Stimulated activated CD8-positive, alpha-beta memory T cell treated with anti-CD3 and anti-CD28 coated beads, Interleukin-15, amount 100 ng/mL, for 4 hours (primary cell): ENCODE measurements at places on chromosomes 5 and 9.

GRCh38 chr9:119044806-119045205 lies 324.4 kb downstream of the BRINP1 start:
- DNase-seq = no peak

DNA sequence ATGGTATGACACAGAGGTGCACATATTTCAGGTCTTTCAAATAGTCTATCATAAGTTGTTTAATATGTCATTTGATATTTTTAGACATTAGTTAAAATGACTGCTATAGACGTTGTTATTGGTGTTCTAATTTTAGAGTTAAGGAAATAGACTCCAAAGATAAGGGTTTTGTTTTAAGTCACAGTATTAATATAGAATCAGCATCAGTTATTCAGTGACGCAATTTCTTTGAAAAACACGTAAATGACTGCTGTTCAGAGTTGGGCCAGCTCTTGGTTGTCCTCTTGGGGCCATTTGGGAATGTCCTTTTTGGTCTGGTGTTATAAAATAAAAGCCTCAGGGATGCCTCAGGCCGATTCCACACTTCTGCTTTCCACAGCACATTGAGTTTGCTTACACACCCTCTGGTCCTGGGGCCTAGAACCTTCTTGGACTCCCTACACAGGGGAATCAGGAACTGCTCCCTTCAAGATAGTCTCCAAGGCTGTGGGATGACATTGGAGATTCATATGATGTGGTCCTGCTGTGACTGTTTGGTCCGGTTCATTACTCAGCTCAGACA lies 14.3 kb downstream of the OTULIN start:
- no peak for DNase-seq

DNA sequence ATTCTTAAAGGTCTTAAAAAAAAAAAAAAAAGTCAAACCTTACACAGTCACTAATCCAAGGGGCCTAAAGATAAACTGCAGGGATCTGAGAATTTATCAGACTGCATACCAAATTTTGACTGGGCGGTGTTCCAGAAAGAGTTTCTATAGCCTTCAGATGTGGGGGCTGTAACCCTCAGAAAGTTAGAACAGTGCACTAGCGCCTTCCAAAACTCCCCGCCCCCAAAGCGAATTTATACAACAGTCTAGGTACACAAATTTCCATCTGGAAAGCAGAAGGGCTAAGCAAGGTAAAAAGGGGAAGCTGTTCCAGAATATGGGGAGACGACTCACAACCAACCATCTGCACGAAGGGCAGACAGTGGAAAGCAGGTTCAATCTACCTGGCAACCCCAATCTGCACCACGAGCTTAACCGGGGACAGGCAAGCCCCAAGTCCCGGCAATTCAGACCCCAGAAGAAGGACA lies 813 bp downstream of the ERMP1 start:
- DNase-seq = no peak

GRCh38 chr5:139849501-139849900 lies 53.9 kb downstream of the PSD2 start:
- no peak for DNase-seq

- DNase-seq = no peak
Observed at GRCh38 chr5:111930905-111931461, 174.0 kb upstream of the NREP start.

DNA sequence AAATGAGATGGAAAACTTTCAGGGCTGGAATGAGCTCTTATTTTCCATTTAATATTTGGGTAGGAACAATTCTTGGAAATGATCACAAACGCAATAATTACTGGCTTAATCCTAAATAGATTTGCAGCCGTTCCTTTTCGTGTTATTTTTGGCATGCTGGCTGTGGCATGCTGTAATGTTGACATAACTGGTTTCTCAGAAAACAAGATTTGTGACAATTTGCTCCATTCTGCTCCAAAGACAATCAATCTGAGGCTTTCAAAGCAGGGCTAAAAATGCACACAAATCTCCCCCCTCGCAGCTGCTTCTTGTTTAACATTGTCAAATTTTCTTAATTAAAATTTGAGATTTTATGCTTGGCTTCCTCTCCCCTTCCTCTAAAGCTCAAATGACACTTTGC lies 151.2 kb downstream of the TTC39B start:
- no peak for DNase-seq

- DNase-seq = no peak
Observed at GRCh38 chr5:5105531-5105930, 34.6 kb upstream of the ADAMTS16 start.

GRCh38 chr9:19550009-19550408 lies 141.2 kb downstream of the ACER2 start:
- DNase-seq = no peak

DNA sequence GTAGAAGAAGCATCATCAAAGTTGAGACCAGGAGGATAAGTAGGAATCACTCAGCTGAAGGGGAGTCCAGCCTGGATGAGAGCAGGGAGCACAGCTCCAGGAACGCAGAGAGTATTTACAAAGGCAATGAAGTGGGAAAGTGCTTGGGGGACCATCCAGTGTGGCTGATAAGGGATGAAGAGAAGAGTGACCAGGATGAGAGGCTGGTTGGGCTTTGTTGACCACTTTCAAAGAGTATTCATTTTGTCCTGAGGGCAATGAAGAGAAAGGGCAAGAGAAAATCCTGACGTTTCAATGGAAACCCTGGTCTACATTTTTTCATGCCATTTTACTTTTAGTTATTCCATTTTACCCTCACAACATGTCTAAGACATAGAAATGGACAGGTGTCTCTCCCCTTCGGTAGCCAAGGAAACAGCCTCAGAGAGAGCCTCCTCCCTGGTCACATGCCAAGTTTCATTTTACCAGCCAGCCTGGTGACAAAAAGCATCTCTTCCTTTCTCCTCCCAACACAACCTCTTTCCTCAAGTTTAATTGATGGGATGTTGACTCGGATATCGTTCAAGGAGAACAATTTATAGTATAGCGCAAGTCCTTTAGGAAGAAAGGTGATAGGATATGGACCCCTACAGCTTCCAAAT lies 492.7 kb upstream of the CLINT1 start:
- no peak for DNase-seq

DNA sequence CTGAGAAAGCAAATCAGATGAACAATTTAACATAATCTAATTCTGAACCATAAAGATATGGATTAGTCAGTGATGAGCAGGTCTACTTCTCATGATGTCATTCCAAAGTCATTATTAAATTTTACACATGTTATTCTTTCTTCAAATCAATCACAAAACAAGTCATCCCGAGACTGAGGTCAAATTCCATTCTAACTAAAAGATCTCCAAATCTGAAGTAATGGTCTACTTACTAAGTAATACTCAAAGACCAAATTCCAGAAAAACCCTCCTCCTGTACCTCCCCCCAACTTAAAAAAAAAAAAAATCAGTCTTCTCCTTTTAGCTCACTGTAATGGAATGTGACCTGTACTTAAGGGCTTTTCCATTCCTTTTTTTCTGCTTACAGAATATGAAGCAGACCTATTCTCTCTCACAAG lies 4.7 kb downstream of the PFDN1 start:
- no peak for DNase-seq

GRCh38 chr5:3943859-3944258 lies 348.2 kb downstream of the IRX1 start:
- no peak for DNase-seq

GRCh38 chr5:115607935-115608334 lies 5.7 kb upstream of the TICAM2 start:
- no peak for DNase-seq

DNA sequence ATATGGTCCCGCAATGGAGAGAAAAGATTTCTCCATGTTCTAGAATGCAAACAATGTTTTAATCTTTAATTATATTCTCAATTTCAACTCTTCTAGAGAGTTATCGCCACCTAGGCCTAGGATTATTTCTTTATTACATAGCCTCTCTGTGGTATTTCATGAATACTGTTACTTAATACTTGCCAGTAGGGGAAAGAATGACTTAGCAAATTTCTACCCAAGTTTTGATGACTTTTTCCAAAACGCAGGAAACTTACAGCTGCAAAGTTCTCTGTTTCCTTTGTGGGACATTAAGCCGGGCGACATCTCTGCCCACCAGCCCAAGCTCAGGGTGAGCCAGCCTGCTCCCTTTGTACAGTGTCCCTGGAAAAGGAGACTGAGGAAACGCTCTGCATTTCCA lies 73.8 kb downstream of the MED27 start:
- no peak for DNase-seq

- DNase-seq = no peak
Observed at GRCh38 chr5:119177226-119177625, 106.3 kb downstream of the DMXL1 start.

DNA sequence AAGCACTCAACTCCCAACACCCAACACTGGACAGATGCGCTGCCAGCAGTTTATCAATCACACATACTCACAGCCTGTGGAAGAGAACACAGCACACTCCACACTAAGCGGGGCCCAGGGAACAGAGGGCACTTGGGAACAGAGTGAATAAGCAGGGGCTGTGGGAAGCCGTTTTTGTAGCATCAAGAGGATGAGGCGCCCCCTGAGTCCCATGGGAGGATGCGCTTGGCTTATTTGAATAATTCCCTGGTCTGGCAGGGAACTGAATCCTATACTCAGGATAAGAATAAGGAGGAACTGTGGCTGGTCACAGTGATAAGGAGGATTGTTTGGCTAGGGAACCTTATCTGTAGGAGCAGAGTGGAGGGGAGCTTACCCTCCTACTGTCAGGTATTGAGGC lies 96.1 kb upstream of the DNAH5 start:
- no peak for DNase-seq

DNA sequence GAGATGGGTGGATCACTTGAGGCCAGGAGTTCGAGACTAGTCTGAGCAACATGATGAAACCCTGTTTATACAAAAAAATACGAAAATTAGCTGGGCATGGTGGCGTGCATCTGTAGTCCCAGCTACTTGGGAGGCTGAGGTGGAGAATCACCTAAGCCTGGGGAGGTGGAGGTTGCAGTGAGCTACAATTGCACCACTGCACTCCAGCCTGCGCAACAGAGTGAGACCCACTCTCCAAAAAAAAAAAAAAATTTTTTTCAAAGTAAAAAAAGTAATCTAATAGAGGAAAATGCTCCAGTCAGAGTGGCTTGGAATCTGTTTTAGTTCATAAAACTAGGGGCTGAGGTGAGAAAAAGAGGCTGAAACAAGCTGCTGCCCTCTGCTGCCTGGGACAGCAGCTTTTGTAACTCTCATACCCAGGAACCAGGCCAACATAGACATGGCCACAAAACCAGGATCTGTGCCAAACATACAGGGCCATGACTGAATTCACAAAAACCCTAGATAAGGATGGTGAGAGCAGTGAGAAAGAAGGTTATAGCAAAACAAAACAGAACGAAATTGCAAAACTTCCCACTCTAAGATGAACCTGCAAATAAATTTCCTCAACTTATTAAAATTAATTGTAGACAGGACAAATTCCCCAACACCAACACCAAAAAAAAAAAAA lies 13.1 kb upstream of the DCAF12 start:
- no peak for DNase-seq

GRCh38 chr5:158819840-158820620 lies 279.7 kb downstream of the EBF1 start:
- no peak for DNase-seq

DNA sequence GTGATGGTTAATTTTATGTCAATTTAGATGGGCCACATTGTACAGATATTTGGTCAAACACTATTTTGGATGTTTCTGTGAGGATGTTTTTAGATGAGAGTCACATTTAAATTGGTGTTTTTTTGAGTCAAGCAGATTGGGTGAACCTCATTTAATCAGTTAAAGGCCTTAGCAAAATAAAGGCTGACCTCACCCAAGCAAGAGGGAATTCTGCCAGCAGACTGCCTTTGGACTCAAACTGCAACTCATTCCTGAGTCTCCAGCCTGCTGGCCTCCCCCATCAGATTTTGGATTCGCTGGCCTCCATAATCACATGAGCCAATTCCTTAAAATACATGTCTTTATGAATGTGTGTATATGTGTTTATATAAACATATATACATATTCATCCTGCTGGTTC lies 282.7 kb upstream of the POU5F2 start:
- DNase-seq = no peak

DNA sequence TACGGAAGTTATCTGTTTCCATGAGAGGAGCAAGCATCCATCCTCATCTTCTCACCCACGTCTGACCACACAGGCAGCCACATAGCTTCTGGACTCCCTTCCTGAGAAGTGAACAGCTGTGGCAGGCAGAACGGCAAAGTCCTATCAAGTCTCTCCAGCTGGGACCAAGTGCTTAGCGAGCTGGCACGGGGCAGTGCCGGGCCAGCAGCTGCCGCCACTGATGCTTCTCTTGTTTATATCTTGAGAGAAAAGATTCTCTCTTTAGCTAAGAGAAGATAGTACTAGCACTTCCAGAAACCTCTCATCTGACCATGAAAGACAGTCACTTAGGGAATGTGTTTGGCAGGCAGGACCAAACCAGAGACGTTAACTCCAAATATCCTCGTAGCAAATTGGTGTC lies 37.2 kb downstream of the PLAC8L1 start:
- DNase-seq = no peak

DNA sequence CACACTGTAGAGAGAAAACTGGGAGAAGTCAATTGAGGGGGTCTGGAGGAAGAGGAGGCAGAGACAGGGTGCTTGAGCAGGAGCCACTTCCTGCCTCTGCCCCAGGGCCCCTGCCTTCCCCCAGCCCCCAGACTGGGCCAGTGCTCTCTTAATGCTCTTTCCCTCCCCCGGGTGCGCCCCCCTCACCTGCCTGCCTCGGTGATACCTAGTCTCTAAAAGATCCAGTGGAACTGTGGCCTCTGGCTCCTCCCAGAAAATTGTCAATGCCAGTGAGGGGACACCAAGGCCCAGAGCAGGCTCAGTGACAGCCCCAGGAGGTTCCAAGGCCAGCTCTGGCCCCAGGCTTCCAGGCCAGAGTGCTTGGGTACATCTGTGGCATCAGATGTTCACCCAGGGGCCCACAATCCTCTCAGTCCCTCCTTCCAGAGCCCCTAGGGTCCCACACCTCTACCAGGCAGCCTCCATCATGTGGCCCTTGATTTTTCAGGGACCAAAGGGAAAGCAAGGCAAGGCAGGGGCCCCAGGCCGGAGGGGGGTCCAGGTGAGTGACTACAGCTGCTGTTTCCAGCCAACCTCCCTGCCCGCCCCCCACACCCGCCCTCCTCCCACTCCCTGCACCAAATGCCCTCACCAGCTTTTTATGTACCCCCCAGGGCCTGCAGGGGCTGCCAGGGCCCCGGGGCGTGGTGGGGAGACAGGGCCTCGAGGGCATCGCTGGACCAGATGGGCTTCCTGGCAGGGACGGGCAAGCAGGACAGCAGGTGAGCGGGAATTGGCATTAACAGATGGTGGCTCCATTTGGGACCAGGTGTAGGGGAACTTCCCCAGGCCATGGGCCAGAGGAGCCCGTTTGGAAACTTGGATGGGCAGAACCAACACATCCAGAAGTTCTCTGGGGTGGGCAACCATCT lies 33.1 kb upstream of the ORM1 start:
- no peak for DNase-seq

- no peak for DNase-seq
Observed at GRCh38 chr5:57621624-57622023, 139.0 kb upstream of the ACTBL2 start.
